ENCODE measurements at places on chromosomes 12 and 14. TPM values are rescaled to one million over a fixed set of nuclear protein-coding genes. Genes with fewer than 3 reads are reported as not detected.

Gene CLEC4D
- total RNA-seq = not detected

GRCh38 chr14:51356381-51356780, 116.3 kb downstream of the TMX1 start:
- no peak for DNase-seq

Gene DPPA3
- total RNA-seq = not detected

DNA sequence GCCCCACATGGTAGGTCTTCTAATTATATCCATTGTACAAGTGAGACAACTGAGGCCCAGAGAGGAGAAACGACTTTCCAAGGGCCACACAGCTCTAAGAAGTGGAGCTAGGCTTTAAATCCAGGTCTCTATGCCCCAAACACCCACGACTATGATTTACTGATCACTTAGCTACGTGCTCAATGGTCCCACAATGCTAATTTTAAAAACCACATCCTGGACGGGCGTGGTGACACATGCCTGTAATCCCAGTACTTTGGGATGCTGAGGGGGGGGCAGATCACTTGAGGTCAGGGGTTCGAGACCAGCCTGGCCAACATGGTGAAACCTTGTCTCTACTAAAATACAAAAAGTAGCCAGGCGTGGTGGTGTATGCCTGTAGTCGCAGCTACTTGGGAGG, 8.4 kb upstream of the MLEC start:
- no peak for DNase-seq

DNA sequence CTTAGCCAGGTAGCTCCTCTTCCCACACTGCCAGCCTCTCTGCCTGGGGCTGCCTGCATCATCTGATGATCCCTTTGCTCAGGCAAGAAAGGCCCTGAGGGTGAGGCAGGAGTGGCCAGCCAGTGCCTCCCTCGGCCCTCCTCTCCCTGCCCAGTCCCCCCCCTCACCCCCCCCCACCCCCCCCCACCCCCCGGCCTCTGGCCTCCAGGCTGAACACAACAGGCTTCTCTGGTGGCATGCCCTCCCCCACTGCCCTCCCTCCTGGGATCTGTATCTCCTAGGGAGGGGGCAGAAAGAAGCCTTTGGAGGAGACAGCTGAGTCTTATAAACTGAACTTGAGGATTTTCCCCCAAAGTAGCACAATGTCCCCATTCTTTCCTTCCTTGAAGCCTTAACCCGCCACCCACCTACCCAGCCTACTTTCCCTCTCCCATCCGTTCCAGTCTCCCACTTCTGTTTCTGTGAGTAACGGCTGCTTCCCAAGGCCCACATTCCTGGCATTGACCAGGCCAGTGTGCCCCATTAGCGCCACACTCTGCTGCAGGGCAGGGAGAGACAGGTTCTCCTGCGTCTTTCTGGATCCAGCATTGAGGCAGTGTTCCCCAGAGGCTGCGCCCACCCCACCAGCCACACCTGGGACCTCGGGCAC, 82.1 kb downstream of the B4GALNT3 start:
- no peak for DNase-seq

Gene NACA
- total RNA-seq = 599 TPM

Gene NRXN3
- 20.3 TPM for total RNA-seq

Gene UBR7
- 17.8 TPM for total RNA-seq
